ELF-1 (cell line): ENCODE measurements at places on chromosomes 3 and 15.
A peak's percentile ranks its signal among the peaks of the same experiment; 100 is the strongest.

DNA sequence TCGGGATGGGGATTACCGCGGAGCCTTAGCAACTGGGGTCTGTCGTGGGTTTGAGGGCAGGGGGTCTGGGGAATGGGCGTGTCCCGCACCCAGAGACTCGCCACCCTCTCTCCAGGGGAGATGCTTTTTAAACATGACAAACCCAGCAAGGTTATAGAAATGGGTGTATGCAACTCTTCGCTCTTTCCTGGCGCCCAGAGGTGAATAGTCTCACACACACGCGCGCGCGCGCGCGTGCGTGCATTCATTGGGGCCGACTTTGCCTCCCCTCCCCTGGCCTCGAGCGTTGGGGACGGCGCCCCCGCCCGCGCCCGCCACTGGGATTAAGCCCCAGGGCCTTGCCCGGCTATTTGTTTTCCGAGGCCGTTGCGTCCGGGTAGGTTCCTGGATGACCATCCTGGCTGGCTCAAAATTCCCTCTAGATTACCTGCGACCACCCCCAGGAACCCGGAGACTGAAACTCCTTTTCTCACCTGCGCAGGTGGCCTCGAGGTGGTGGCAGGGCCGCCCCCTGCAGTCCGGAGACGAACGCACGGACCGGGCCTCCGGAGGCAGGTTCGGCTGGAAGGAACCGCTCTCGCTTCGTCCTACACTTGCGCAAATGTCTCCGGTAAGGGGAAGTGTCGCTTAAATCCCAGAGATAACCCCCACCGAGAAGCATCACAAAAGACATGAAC, 777 bp downstream of the GPR160 start:
- DNase-seq: peak; percentile 60

DNA sequence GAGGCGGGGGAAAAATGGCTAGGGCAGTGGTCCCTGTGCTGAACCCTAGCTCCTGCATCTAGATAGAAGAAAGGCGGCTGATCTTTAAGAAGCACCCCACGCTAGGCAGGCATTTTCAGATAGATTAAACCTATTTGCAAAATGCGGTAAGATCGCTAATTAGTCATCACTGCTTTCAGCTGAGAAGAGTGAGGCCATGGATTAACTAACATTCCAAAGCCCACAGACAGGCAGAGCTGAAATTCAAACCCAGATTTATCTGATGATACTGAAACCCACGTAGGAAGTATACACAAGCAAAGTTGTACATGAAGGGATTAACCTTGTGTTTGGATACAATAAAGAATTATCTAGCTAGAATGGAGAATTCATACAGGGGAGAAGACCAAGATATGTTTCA, 4.8 kb downstream of the ADPGK start:
- no peak for DNase-seq

- no peak for DNase-seq
Observed at GRCh38 chr3:170553788-170554757, 31.8 kb downstream of the SLC7A14 start.

DNA sequence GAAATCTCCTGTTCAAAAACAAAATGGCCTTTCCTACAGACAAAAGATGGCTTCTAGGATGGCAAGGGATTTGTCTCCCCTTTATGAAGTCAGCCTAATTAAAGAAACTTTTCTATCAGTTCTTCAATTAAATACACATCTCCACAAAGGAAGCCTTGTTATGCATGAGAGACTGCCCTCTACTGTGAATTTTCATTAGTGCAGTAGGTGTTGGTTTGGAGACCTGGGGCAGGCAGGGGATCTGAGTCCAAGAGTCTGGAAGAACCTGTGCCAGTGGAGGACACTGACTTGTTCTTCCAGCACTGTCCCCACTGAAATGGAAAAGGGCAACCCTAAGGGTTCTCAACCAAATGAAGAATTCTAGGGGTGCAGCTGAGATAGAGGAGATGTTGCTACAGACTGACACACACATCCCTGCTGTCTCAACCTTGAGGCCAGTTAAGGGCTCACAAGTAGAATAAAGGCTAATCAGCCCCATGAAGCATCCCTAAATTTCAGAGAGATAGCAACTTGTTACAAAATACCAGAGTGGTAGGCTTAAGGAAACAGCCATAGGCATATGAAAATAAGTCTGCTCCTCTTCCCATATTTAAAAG, 174.0 kb upstream of the PRICKLE2 start:
- peak; percentile 61 for DNase-seq

GRCh38 chr3:194129581-194130133, 6.3 kb upstream of the HES1 start:
- peak; percentile 84 for DNase-seq

DNA sequence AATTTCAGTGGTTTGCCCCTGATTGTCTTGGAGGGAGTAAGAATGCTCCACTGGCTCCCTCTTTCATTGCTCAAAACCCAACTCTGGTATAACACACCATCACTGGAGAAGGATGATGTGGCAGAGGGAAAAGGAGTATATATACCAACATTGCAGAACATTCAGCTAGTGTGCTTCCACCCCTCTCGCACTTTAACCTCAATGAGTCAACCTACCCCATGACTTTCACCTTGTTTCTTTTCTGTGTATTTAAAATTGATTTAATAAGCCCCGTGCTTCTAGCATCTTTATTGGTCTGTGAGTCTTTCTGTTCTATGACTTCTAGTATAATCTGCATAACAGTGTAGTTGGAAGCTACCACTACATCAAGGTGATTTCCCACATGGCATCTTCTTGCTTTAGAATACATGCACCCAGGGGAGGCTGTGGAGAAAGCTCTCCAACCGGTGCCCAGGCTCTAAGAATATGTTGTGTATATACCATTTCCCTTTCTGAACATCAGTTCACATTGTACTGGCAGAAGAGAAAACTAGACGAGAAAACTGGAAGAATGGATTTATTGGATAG, 595.1 kb upstream of the TGFBR2 start:
- DNase-seq: no peak

GRCh38 chr3:30666572-30667279, 60.3 kb downstream of the TGFBR2 start:
- DNase-seq: peak; percentile 39

GRCh38 chr15:90881978-90882721, 2.2 kb upstream of the FES start:
- no peak for DNase-seq

DNA sequence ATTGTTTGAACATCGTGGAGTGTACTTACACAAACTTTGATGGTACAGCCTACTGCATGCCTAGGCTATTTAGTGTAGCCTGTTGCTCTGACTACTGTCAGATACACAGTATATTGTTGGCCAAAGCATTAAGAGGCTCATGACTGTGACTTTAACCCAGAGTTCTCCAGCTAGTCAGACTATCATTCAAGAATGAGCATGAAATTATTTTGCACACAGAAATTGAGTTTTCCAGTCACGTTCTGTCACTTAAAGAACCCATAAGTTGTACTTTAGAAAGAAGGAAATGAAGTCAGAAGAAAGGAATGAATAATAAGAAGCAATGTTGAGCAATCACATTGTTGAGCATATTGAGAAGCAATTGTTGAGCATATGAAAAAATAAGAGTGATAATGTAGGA, 37.6 kb upstream of the SLC22A13 start:
- DNase-seq: no peak

GRCh38 chr3:30455840-30456239, 150.6 kb upstream of the TGFBR2 start:
- no peak for DNase-seq

DNA sequence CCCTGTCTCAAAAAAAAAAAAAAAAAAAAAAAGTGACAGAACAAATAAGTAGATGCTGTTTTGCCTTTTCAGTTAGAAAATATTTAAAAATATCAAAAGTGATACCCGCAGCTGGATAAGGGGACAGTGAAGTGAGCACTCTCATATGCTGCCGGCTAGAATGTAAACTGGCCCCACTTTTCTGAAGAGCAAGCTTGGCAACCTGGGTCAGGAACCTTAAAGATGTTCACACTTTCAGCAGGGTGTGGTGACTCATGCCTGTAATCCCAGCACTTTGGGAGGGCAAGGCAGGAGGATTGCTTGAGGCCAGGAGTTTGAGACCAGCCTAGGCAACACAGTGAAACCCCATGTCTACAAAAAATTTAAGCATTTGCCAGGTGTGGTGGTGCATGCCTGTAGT, 17.4 kb downstream of the FSD2 start:
- DNase-seq: no peak

DNA sequence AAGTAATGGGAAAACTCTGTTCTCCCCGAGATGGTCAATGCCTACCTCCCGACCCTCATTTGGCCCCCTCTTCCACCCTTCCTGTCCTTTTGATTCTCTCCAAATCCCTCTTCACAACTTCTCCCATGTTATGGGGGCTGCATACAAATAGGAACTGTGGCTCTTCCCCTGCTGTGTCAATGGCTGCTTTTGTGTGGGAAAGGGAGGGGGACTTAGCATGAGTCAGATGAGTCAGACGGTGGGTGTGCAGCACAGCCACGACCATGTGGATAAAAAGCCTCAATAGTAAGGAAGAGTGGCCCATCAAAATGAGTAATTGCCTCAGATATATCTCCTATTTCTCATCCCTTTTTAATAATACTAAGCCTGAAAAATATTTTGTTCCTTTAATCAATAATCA, 31.9 kb downstream of the SPATA16 start:
- peak; percentile 18 for DNase-seq

- DNase-seq: no peak
Observed at GRCh38 chr3:185928496-185928895, 9.3 kb downstream of the TRA2B start.

GRCh38 chr3:123773681-123774431, 110.3 kb downstream of the MYLK start:
- DNase-seq: peak; percentile 83

- no peak for DNase-seq
Observed at GRCh38 chr3:102361101-102361500, 73.7 kb upstream of the ZPLD1 start.

GRCh38 chr3:158731938-158732855, at the start of gene RARRES1:
TSS of gene RARRES1 (minus strand) at chr3:158732457. CDS start at chr3:158732415, 42 bp downstream.
- peak; percentile 44 for DNase-seq

- DNase-seq: no peak
Observed at GRCh38 chr3:107239703-107240102, 137.5 kb upstream of the CCDC54 start.

DNA sequence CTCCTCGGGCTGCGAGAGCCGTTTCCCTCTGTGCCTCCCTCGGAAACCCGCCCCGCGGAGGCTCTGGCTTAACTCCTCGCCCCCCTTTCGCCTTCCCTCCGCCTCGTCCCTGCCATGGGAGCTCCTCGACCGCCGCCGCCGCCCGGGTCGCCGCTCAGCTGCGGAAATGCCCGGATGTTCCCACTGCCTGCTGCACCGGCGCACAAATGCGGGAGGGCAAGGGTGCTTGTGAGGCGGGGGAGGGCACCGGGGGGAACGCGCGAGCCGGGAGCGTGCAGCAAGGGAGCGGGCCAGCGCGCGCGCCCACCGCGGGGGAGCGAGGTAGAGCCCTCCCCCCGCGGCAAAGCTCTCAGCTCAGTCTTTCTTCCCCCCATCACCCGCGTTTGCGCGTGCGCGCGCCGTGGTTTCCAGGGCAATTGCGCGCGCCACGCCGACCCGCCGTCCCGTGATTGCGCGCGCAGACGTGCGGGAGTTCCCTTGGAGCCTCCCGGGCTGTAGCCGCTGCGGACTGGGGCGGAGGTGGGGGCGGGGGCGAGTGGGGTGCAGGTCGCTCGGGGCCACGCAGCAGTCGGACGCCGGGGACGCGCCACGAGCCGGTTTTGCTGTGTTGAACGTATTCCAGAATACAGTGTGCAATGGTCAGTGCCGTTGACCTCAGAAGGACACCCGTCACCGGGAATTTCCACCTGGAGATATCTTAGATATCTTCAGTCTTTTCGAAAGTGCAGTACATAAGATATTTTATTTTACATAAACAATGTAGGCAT, at the start of gene DMXL2:
Gene DMXL2 (minus strand): TSS at position 168 of the 767 bp plus-strand sequence. CDS start 226 bp downstream, outside the sequence.
- peak; percentile 91 for DNase-seq

DNA sequence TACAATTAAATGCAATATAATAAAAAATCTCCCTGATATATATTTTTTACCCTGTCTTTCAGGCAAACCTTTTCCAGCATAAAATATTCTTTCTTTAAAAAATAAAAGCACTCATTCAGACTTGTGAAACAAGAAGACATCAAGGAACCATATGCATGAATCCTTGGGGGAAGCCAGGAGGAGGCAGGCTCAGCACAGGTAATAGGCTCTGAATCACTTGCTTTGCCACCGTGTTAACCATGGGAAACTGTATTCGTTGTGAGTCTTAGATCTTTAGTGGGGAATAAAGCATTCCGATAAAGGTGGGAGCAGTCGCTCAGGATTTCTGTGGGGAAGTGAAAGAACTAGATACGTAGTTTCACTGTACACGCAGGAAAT, 42.4 kb downstream of the FBN1 start:
- DNase-seq: no peak

GRCh38 chr15:52052066-52052935, 33.3 kb downstream of the MAPK6 start:
- DNase-seq: no peak

DNA sequence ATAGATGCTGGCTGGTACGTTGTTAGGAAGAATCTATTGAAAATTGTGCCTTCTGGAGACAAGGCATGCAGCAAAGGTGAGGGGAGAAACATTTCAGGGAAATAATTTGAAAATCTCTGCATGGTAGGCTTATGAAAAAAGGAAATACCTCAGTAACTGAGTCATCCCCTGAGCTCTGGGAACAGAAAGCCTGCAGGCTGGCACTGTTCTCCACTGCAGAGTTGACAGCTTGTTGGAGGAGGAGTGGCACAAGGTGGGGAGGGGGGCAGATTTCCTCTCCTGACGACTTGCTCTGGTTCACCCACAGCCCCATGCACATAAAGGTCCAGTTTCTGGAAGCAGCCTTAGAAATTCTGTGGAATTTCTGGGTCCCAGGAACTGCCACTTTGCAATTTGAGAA, 179.4 kb downstream of the ABHD5 start:
- peak; percentile 37 for DNase-seq

- peak; percentile 79 for DNase-seq
Observed at GRCh38 chr3:58588030-58588614, 10.9 kb upstream of the FAM107A start.

- no peak for DNase-seq
Observed at GRCh38 chr3:111763001-111763471, 96.0 kb upstream of the PHLDB2 start.

DNA sequence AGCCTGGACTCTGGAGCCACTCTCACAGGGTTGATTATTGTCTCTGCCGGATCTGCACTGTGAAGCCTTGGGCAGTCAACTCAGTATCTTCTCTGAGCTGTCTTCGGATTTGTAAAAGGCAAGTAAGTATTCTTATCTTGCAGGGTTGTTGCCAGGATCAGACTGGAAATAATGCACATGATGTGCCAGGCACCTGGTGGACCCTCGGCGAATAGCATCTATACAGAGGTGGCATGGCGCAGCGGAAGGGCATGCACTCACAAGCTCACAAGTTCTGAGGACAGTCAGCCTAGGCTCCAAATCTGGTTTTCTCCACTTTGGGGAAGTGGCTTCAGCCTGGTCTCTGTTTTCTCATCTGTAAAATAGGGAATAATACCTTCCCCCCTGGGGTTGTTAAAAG, 113.9 kb downstream of the SRGAP3 start:
- DNase-seq: no peak
